ENCODE measurements at places on chromosomes 16 and 17.
A peak's percentile ranks its signal among the peaks of the same experiment; 100 is the strongest.

DNA sequence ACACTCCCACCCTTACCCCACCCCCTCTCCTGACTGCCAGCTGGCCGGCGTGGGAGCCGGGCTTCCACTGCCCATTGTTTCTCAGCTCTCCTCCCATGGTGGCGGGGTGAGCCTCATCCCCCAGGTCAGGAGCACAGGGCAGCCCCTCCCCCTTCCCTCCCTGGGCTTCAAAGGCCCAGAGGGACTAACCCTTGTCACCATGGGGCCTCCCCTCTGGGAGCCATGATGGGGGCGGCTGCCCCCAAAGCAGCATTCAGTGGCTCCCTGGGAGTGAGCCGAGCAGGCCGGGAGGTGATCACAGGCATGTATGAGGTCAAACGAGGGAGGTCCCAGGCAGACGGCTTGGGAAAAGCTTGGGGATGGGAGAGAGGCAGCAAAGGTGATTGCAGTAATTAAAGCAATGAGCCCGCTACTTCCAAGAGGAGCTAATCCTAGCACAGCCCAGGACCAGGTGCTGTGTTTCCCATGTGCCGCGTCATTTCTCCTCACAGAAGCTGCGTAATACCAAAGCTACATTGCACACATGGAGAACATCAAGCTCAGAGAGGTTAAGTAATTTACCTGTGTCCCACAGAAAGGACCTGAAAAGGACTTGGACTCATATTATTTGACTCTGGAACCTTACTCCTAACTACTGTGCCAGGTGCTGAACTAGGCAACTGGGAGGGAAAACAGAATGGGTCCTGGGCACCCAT is 24.5 kb downstream of the CDK5RAP3 start:
- no peaks in the 10 kb centered on the region for H3K36me3 ChIP-seq
- no peak overlapping the region for H3K27ac ChIP-seq
- H3K4me1 ChIP-seq = no peaks in the 10 kb centered on the region
- DNase-seq = no peak
- no peak overlapping the region for H3K4me3 ChIP-seq
- peaks cover 2% of the 10 kb centered on the region for H3K27me3 ChIP-seq

- H3K4me1 ChIP-seq = no peaks in the 10 kb centered on the region
- H3K27ac ChIP-seq = no peak overlapping the region
- H3K36me3 ChIP-seq = peaks cover 4% of the 10 kb centered on the region
- H3K4me3 ChIP-seq = no peak overlapping the region
- DNase-seq = no peak
Observed at GRCh38 chr17:1860978-1861377, 31.2 kb downstream of the RPA1 start.

DNA sequence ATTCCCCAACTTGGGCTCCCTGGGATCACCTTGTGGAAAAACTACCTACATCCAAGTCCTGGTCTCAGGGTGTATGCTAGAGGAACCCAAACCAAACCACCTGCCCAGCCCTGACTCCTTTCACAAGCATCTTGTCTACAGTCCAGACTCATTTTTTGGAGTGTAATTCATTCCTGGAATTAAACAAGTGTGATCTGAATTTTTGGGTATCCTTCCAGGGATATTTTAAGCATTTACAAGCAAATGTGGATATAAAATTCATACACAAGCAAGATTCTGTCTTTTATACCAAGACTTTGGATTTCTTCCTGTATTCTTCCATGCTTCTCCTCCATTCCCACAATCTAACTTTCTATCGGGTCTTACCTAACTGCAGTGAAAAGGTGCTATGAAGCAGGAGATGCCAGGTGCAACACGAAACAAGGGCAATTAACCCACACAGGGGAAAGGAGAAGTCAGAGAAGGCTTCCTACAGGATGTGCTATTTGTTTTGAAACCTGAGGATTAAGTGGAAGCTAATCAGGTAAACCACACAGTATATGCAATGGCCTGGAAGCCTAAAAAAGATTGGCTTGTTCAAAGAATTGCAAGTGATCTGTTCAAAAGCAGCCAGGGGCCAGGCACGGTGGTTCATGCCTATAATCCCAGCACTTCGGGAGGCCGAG is 417.2 kb upstream of the C16orf82 start:
- H3K4me1 ChIP-seq = peaks cover 6% of the 10 kb centered on the region
- no peak overlapping the region for H3K4me3 ChIP-seq
- no peak overlapping the region for H3K27ac ChIP-seq
- no peak for DNase-seq
- peaks cover 15% of the 10 kb centered on the region for H3K27me3 ChIP-seq
- H3K36me3 ChIP-seq = no peaks in the 10 kb centered on the region

DNA sequence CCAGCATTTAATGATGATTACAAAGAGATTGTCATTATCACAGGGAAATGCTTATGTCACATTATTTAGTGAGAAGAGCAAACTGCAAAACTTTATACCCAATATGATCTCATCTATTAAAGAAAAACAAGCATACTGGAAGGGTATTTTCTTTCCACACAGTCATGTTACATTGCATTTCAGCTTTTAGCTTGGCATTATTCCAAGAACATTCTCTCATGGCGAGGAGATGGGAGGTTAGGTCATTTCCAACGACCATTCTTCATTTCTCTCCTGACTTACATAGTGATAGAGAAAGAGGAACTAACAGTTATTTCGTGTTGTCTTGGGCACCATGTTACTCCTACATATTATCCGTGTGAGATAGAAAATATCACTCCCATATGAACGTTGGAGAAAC is 309.4 kb upstream of the XYLT1 start:
- H3K27ac ChIP-seq = no peak overlapping the region
- peaks cover 20% of the 10 kb centered on the region for H3K27me3 ChIP-seq

GRCh38 chr17:41962768-41963434 is 3.7 kb upstream of the CNP start:
- peaks cover 20% of the 10 kb centered on the region for H3K4me1 ChIP-seq
- peak; percentile 75 for DNase-seq
- H3K36me3 ChIP-seq = no peaks in the 10 kb centered on the region
- no peak overlapping the region for H3K27ac ChIP-seq

All from natural killer cell treated with Interleukin-12 subunit alpha and Interleukin-12 subunit beta and Interleukin-15 and Interleukin-18, amount 100 ng/mL, for 72 hours (primary cell).